HepG2 (cell line): ENCODE measurements at places on chromosomes 3 and 15. TPM values are rescaled to one million over a fixed set of nuclear protein-coding genes. Genes with fewer than 3 reads are reported as not detected.

- H3K4me1 ChIP-seq = peaks cover 29% of the 10 kb centered on the region
- H3K4me3 ChIP-seq = no peak overlapping the region
- no peak overlapping the region for H3K27ac ChIP-seq
- no peak for DNase-seq
- H3K27me3 ChIP-seq = no peaks in the 10 kb centered on the region
These were observed 32.9 kb upstream of the TM4SF4 start for GRCh38 chr3:149441642-149442041.

Gene ZBTB20
- total RNA-seq = 7.7 and 8.8 TPM in 2 replicates

Gene OIP5
- 38.0 and 39.1 TPM in 2 replicates for total RNA-seq

GRCh38 chr3:156668073-156668763 is 6.2 kb upstream of the TIPARP start:
- peaks cover 14% of the 10 kb centered on the region for H3K4me1 ChIP-seq
- no peaks in the 10 kb centered on the region for H3K36me3 ChIP-seq
- H3K4me3 ChIP-seq = no peak overlapping the region
- H3K27ac ChIP-seq = no peak overlapping the region
- no peak for DNase-seq
- H3K27me3 ChIP-seq = no peaks in the 10 kb centered on the region

GRCh38 chr3:177420651-177421480 is 223.6 kb upstream of the TBL1XR1 start:
- H3K4me1 ChIP-seq = no peaks in the 10 kb centered on the region
- H3K27me3 ChIP-seq = no peaks in the 10 kb centered on the region
- no peak overlapping the region for H3K4me3 ChIP-seq
- H3K36me3 ChIP-seq = no peaks in the 10 kb centered on the region

DNA sequence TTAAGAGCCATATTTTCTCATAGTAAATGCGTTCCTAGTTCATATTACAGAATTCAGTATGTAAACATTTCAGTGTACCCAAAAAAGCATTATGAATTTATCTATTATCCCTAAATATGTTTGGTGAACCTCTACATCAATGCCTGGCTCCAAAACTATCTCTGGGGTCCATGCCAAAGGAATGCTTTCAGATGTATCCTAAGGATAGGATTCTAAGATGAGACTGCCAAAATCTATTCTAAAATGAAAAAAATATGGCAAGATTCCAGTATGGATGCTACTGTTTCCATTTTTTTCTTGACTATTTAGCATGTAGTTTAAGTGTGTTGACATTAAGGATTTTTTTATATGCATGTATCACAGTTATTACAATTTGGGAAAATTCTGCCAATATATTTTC is 18.8 kb downstream of the EIF5A2 start:
- no peak overlapping the region for H3K4me3 ChIP-seq
- no peaks in the 10 kb centered on the region for H3K36me3 ChIP-seq
- H3K27ac ChIP-seq = no peak overlapping the region
- no peak for DNase-seq
- H3K27me3 ChIP-seq = no peaks in the 10 kb centered on the region
- H3K4me1 ChIP-seq = no peaks in the 10 kb centered on the region

- peak; percentile 24 for DNase-seq
- no peak overlapping the region for H3K27ac ChIP-seq
- H3K27me3 ChIP-seq = no peaks in the 10 kb centered on the region; the same call in 1 of the 3 replicates
- H3K4me1 ChIP-seq = peaks cover 59% of the 10 kb centered on the region
- H3K4me3 ChIP-seq = peak overlapping the region; percentile 45
- H3K36me3 ChIP-seq = no peaks in the 10 kb centered on the region
These were observed 28.0 kb upstream of the SLCO2A1 start for GRCh38 chr3:134057654-134058110.

GRCh38 chr3:105830836-105831235 is 38.0 kb downstream of the CBLB start:
- no peak overlapping the region for H3K4me3 ChIP-seq
- no peaks in the 10 kb centered on the region for H3K27me3 ChIP-seq
- no peak for DNase-seq
- H3K4me1 ChIP-seq = peaks cover 4% of the 10 kb centered on the region; the same call in 1 of the 2 replicates

Gene TMEM266
- 0.04 and 0.07 TPM in 2 replicates for total RNA-seq

- H3K4me1 ChIP-seq = peaks cover 98% of the 10 kb centered on the region
- no peak overlapping the region for H3K4me3 ChIP-seq
- no peaks in the 10 kb centered on the region; the same call in 2 of the 3 replicates for H3K36me3 ChIP-seq
- H3K27me3 ChIP-seq = no peaks in the 10 kb centered on the region
- peak overlapping the region; percentile 77 for H3K27ac ChIP-seq
These were observed 79.0 kb downstream of the IGF1R start for GRCh38 chr15:98727115-98728040.

DNA sequence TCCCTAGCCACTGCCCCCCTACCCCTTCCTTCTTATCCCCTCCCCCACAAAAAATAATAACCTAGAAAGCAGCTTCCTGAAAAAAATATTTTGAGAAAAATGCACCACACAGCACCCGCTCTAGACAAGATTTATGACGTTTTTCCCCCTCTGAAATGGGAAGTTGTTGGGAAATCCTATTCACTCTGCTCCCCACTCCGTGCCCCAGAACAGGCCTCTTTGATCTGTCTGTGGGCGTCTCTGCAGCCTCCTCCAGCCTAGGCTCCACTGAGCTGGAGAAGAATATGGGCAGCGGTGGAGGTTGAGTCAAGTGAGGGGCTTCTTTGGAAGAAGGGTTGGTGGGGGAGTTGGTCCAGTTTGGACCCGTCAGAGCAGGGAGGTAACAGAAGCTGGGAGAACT is 28.5 kb upstream of the POLG start:
- H3K36me3 ChIP-seq = no peaks in the 10 kb centered on the region
- H3K4me3 ChIP-seq = no peak overlapping the region
- DNase-seq = no peak
- peaks cover 7% of the 10 kb centered on the region for H3K4me1 ChIP-seq
- H3K27ac ChIP-seq = no peak overlapping the region

- no peak overlapping the region for H3K4me3 ChIP-seq
- no peaks in the 10 kb centered on the region for H3K27me3 ChIP-seq
- DNase-seq = no peak
- H3K27ac ChIP-seq = no peak overlapping the region
- no peaks in the 10 kb centered on the region; the same call in 2 of the 3 replicates for H3K36me3 ChIP-seq
- peaks cover 33% of the 10 kb centered on the region for H3K4me1 ChIP-seq
These were observed 23.8 kb downstream of the CYFIP1 start for GRCh38 chr15:22956257-22956977.

DNA sequence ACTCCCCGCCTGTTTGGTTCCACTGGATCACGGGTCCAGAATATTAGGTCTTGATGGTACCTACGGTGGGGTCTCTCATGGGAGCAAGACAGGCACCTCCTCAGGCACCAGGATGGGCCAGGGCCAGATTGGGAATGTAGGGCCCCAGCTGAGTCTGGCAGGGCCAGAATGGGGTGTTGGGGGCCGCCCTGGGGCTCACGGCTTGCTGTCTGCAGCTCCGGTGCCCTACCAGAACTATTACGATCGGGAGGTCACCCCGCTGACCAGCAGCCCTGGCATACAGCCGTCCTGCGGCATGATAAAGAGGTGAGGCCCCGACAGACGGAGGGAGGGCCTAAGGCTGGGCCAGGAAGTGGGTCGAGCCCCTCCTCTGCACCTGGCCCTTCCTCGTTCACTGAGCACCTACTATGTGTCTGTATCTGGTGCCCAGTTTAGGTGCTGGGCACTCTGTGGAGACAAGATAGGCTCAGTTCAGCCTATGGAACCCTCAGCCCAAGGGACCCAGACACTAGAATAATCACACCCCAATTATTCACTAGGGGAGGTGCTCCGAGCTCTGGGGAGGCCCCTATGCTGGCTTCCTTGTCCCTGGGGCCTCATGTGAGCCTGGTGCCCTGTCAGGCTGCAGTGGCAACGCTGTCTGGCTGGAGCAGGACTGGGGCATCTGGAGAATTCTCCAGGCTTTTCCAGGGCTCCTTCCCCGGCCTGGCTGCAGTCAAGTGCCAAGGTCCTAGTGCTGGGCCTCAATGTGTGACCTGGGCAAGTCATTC is 37.9 kb downstream of the PSTPIP1 start:
- peaks cover 4% of the 10 kb centered on the region; the same call in 1 of the 3 replicates for H3K27me3 ChIP-seq
- H3K27ac ChIP-seq = peak overlapping the region; percentile 59
- H3K36me3 ChIP-seq = peaks cover 6% of the 10 kb centered on the region
- DNase-seq = no peak

Gene SLC30A4
- total RNA-seq = 0.04 TPM in 1 of 2 replicates, not detected in the other

Gene CD86
- total RNA-seq = not detected in 2 replicates

Gene IL17RB
- total RNA-seq = 62.7 and 130 TPM in 2 replicates

DNA sequence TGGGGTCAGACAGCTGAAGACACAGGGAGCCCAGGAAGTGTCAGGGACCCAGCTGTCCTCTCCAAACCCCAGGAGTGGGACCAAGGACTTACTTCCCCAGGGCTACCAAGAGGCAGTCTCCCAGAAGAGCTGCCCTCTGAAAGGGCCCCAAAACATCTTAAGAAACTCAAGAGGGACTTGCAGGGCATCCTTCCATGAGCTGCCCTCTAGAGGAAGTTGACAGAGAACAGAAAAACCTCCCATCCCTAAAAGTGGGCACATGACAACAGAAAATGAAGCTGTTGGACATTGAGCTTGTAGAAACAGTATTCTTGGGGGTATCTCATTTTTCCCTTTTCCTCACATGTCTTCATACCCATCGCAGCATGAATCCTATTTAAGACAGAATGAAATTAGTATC is 58.9 kb downstream of the MECOM start:
- no peak overlapping the region for H3K4me3 ChIP-seq
- H3K36me3 ChIP-seq = no peaks in the 10 kb centered on the region
- H3K4me1 ChIP-seq = no peaks in the 10 kb centered on the region
